Inflammatory macrophage treated with lipopolysaccharide for 1 hour (primary cell): ENCODE measurements at places on chromosomes 5 and 9.
A peak's percentile ranks its signal among the peaks of the same experiment; 100 is the strongest.

DNA sequence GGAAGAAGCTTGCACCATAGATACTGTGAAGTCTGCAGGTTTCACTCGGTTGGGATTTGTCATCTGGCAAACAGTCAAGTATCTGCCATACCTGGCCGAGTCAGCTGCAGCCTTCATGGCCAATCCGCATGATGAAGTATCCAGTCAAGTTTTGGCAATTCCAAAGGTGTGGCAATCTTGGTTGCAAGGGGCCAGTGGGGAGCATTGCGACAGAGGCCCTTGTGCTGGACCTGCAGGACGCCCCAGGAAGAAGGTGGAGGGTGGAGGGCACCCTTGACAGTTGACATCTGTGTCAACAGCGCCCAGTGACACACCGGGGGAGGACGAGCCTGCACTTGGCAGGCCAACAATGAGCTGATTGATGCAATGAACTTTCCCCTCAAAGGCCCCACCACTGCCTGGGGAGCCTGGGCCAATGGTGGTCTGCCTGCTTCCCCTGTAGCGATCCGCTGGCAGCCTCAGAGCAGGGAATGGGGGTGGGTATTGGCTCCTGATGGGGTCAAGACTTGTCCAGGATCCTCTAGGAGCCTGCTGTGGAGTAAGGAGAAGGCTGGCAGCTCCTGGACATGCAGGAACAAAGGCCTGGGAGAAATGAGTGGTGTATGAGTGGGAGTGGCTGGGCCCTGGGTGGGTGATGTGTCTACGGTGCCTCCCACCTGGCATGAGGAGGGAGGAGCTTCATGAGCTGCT is 122.8 kb upstream of the PITX1 start:
- DNase-seq = no peak

GRCh38 chr5:65186646-65187227 is 295.0 kb downstream of the ADAMTS6 start:
- DNase-seq = no peak

GRCh38 chr5:10644192-10644591 is 80.3 kb downstream of the ANKRD33B start:
- DNase-seq = no peak

DNA sequence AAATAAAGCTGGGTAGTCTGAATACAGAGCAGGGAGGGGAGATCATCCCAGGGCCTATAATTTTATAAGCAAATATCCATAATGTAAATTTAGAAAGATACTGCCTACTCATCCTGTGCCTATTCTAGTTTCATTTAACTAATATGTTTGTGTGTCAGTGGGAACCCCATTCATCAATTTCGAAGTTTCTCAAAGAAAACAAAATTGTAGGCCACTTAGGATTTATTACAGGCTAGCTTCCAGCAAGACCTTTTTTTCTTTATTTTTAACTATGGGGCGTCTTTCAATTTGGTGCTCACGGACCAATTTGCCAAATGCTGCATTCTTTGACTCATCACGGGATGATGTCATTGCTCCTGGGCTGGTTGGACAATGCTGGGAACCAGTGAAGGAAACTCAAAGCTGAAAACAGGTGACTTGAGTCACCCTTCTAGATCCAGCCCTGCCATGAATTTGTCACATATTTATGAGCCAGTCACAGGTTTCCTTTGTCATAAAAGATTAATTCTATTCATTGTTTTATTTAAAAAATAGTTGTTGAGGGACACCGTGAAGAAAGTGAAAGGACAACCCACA is 13.4 kb downstream of the PCSK5 start:
- no peak for DNase-seq

GRCh38 chr5:57513785-57514184 is 31.2 kb upstream of the ACTBL2 start:
- no peak for DNase-seq

DNA sequence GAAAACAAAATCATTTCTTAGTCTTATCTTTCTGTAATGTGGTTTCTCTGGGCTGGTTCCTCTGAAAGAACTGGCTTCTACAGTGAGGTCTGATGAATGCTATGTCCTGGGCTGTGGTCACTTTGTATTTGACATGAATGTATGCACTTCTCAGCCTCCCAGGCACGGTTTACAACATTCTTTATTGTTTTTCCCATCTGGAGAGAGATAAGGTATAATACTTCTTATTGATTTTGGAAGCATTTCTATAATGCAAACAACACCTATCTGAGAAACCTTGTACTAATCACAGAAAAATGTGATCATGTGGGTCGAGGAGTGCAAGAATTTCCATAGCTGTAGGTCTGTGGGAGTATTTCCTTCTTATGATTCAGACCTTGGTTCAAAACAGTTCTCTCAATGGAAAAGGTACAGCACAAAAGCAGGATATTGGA is 46.9 kb downstream of the ACTBL2 start:
- DNase-seq = no peak

GRCh38 chr9:70395652-70396051 is 18.8 kb downstream of the KLF9 start:
- DNase-seq = no peak

GRCh38 chr9:123590499-123590898 is 234.5 kb downstream of the CRB2 start:
- no peak for DNase-seq

GRCh38 chr9:123164285-123164684 is 104.1 kb downstream of the STRBP start:
- no peak for DNase-seq

DNA sequence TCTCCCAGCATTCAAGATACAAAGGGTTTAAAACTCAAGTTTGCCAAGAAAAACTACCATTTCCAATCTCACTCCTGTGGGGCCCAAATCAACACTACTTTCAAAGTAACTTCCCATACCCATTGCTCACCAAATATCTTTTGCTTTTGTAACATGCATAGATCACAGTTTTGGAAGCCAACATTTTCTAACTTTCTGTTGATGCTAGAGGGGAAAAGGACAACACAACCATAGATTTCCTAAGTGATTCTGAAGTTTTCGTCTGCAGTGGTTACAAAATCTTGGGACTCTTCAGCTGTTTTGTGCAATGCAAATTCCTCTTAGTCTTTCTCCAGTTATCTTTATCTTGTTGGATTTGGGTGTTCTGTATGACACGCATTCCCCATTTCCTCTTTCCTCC is 94.1 kb upstream of the PAPPA start:
- no peak for DNase-seq

DNA sequence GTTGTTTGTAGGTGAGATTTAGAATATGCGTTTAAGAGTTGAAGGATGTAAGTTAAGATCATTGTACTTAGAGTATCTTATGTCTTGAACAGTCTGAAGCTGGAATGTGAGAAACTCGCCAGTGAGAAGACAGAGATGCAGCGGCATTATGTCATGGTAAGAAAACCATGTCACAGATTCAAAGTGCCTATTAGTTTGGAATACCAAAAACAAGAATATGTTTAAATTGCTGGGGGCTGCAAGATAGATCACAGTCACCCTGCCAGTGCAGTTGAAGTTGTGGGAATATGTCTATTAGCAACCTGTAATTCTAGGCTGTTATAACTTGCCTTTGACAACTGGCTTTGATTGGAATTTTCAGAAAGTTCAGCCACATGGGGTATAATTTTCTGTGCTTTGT is 3.0 kb downstream of the TLE4 start:
- no peak for DNase-seq

GRCh38 chr5:16974981-16975380 is 38.9 kb upstream of the MYO10 start:
- no peak for DNase-seq

GRCh38 chr5:163373436-163374084 is 63.8 kb upstream of the CCNG1 start:
- DNase-seq = no peak

- DNase-seq = no peak
Measured at GRCh38 chr5:2864515-2865105, 113.1 kb upstream of the IRX2 start.

GRCh38 chr9:134378901-134379338 is 52.7 kb downstream of the RXRA start:
- no peak for DNase-seq

GRCh38 chr5:32241034-32241783 is 67.1 kb upstream of the GOLPH3 start:
- no peak for DNase-seq

DNA sequence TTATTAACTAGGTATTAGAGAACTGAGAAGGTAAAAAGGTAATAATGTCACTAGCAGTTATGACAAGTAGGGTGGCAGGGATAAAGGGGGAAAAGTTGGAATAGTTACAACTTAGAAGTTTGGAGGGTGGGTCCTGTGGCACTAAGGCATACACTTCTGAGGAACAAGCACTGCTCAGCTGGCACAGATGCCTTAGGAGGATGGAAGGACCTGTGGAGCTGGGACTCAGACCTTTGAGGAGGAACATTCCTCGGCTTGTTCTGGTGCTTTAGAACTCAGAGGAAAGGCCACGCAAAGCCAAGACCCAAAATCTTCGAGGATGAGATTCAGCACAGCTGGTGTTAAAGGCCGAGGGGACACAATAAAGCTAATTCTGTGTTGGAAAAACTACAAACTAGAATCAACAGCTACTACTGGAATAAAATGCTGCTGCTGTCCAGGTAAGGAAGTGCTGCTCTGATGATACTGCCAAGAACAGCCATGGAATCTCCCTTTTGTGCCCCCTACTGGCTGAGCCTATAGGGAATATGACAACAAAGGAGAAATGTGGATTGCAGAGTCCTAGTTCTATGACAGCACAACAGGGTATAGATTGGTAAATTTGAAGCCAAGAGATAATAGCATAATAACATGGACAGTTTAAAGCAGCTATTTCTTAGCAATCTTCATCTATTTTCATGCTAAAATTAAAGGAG is 126.7 kb downstream of the SLC25A46 start:
- DNase-seq = no peak

DNA sequence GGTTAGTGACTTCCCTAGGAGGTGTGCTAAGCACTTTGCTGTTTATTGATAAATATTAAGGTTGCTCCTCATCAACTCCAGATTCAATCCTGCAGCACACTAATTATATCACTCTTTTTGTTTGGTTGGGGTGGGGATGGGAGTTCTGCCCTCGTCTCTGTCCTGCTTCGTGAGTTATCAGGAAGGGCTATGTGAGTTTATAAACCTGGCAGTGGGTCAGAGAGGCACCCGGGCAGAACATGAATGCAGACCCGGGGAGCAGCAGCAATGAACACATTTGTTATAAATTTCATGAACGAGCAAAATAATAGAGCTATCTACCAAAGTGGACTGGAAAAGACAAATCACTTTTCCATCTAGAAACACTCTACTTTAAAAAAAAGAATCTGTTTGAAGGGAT is 125.5 kb upstream of the WWC1 start:
- DNase-seq = no peak

GRCh38 chr9:117516676-117517632 is 102.1 kb upstream of the ASTN2 start:
- DNase-seq = no peak

- no peak for DNase-seq
Measured at GRCh38 chr9:19624519-19624918, 164.3 kb downstream of the SLC24A2 start.

DNA sequence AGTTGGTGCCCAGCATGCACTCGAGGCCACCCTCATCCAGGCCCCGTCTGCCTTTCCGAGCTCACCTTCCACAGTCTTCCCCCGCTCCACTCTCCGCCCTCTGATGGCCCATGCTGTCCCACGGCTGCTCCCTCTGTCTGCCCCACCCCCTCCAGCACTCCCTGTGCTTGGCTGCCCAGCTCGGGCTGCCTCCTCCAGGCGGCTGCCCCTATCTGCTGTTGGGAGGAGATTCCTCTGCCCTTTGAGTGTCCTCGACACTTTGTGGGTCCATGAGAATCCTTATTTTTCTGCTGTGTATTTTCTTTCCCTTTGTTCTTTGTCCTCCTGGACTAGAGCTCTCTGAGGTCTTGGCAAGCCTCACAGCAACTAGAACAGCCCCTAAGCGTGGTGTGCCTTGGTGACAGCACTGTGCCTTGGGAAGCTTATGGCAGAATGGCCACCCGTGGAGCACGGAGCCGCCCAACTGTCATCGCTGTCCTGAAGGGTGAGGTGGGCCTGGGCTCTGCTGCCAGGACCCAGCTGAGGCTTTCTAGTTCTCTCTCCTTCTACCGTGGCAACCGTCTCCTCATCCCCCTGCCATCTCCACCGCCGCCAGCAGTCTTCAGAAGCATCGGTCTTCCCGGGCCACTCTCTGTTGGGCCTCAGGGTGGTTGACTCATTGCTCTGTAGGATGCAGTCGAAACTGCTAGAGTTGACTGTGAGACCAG is 5.2 kb downstream of the NTMT1 start:
- peak; percentile 26 for DNase-seq

- DNase-seq = no peak
Measured at GRCh38 chr9:14961372-14962068, 51.3 kb upstream of the FREM1 start.

DNA sequence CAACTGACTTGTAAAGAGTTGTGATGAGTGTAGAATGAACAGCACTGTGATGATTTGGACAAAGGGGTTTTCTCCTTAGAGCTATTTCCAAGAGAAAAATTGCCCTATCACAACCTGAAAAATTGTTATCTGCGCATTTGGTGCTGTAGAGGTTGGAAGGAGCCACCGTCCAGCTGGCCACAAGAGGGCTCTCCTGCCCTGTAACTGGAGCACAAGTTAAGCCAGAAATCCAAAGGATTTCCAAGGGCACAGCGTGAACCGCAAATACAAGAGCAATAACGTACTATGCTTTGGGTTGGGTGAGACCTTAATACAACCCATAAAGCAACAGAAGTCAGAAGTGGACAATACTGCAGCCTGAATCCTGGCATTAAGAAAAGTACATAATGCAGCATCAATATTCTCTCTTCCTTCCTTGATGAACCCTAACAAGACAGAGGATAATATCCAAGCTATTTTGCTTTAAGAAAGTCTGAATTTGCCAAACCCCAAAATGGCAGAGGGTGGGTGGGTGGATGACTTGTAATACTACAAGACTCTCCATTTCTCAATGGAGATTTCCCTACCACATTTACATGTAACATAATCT is 56.8 kb upstream of the SMIM32 start:
- DNase-seq = peak; percentile 28

DNA sequence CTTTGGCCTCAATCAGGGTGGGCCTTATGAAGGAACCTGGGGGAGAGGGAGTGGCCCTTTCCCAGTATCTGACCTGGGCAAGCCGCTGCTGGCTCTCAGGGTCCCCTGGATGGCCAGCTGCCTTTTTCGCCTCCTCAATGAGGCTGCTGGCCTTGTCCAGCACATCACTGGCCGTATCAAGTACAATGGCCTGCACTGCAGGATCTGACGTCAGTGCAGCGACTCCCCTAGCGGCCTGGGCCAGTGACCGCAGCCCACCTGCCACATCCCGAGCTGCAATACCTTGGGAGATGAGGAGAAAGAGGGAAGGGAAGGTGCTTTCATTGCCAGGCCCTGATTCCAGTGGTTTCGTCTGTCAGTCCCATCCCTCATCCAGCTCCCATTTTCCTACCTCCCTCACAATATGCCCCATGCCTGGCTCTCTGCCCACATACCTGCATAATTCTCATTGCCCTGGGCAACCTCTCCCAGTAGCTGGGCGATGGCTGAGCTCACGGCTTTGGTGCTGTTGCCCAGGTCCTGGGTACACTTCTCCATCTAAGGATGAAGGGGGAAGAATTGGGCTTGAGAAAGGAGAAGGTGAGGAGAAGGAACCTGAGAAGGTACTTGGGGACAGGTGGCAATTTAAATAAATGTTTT is 19.1 kb downstream of the TLN1 start:
- DNase-seq = no peak
